ENCODE measurements at places on chromosomes 7 and 10.

- DNase-seq, result no peak
Observed at GRCh38 chr7:50181081-50181480, 88.0 kb upstream of the ZPBP start.

GRCh38 chr7:88073626-88074025 lies 139.6 kb downstream of the ADAM22 start:
- DNase-seq, result no peak

DNA sequence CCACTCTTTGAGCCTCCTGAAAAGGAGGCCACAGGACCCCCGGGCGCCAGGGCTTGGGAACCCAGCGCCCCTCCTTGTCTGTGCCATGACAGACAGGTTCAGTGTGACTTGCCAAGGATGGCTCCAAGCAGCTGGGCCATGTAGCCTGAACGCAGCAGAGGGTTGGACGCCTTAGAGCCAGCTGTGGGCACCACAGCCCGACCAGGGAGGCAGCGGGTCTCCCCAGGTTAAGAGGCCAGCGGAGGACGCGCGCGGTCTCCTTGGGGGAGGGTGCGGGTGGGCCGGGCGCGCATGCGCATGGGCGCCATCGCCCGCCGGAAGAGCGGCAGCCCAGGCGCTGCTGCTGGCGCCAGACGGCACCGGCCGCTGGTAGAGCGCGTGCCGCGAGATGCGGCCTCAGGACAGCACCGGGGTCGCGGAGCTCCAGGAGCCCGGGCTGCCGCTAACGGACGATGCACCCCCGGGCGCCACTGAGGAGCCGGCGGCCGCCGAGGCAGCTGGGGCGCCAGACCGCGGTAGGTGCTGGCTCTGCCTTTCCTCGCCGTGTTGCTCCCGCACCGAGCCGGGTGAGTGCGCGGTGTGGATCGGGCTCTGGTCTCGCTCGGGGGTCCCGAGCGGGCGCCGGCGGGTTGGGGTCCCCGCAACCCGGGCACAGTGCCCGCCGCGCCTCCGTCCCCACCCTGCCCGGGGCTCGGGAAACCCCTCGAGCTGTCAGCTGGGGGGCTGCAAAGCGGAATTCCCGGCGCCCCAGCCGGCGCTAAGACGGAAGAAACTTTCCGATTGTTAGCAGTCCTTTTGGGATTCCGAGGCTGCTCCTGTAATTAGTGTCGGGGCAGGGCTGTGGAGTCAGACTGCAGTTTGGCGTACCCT lies at the start of gene SLC35G1:
SLC35G1 (plus strand) TSS at position 333 of the 870 bp plus-strand sequence; CDS start at position 389, 56 bp downstream.
- DNase-seq, result peak; percentile 54

DNA sequence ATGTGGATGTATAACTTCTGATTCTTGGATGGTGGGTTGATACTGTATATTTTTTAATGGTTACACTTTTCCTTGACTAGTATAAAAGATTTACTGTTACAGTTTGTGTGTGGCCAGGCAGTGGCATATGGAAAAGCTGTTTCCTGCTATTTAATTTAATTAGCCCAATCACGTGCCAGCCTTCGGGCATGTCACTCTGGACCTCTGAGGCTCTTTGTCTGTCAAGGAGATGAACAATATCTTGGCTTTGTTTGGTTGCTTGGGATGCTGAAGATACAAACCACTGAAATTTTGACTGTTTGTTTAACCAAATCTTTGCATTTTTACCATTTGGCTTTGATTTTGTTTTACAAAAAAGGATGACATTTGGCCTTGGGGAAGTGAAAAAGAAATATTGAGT lies 185.0 kb downstream of the HDAC9 start:
- no peak for DNase-seq

- no peak for DNase-seq
Observed at GRCh38 chr7:26332698-26333097, 41.0 kb downstream of the SNX10 start.

- DNase-seq, result no peak
Observed at GRCh38 chr10:37476285-37476684, 350.9 kb downstream of the ANKRD30A start.

DNA sequence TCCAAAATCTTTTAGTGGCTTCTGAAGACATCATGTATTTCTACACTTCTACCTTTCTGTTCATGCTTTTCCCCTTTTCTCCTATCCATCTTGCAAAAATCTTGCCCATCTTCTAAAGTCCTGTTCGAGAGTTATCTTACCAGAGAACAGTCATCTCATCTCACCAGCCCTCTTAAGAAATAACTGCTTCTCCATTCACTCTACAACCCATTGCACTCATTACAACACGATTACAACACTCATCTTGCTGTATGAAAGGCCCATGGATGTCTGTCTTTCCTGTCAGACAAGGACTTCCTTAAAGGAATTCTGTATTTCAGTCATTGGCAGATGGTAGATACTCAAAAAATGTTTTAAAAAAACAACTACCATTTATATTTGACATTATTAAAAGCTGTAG lies 30.8 kb downstream of the ZNF438 start:
- DNase-seq, result no peak

GRCh38 chr10:1294748-1295147 lies 238.6 kb downstream of the WDR37 start:
- DNase-seq, result no peak

DNA sequence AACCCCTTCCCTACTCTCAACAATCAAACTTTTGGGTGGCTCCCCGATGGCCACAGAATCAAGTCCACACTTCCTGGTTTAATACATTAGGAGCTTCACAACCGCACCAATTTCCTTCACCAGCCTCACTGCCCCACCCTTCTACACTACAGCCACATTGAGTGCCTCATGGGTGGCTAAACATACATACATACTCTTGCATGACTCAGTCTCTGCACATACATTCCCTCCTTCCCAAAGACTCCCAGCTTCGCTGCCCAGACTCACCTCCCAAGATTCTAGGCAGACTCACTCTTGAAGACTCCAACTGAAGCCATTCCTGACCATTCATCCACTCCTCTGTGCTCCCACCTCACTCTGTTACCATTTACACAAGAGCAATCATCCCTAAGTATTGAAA lies 15.9 kb downstream of the VPS41 start:
- peak; percentile 62 for DNase-seq

DNA sequence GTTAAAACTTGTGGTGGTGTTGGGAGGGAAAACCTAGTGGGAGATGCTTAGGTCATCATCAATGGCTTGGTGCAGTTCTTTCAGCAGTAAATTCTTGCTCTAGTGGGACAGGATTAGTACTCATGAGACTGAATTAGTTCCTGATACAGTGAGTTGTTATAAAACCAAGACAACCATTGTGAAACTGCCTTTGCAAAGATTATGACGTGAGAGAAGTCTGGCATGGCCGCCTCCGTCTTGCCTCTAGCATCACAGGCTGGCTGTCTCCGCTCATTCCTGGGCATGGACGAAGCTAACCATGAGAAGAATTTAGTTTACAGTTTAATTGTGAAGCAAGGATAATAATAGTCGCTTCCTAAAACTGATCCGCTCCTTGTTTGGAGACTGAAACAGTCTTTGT lies 186.4 kb downstream of the KIF20B start:
- DNase-seq, result no peak

- DNase-seq, result peak; percentile 93
Observed at GRCh38 chr10:113958631-113959382, 84.9 kb upstream of the ADRB1 start.

DNA sequence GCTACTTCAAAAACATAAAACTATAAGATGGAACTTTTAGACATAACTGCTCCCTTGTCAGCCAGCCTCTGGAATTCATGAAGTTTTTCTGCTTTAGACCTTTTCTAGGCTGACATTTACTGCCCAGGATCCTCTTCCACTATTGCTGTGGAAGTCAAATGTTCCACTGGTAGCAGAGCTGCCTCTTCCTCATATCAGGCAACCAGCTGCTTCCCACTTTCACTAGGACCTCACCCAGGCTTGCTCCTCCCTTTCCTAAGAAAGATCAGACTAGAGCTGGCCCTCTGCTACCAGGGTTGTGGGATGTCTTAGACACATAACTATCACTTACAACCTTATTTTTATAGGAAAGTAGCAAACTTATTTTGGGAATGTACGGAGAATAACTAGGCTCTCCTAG lies 121.5 kb downstream of the CTTNBP2 start:
- DNase-seq, result no peak

- DNase-seq, result no peak
Observed at GRCh38 chr10:3829156-3830050, 44.4 kb upstream of the KLF6 start.

DNA sequence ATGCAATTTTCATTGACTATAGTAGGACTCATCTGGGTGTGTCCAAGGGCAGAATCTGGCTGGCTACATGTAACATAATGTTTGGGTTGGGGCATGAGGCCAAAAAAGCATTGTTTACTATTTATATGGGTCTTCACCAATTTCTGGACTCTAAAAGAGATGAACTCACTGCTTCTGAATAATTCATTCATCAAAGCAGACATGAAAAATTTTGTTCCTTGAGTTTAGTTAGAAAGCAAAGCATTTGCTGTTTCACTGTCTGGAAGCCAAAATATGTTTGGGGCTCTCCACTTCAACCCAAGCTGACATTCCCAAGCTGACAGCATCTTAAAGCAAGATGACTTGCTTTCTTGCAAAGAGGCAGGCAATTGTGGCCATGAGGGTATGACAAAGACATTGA lies 670.6 kb downstream of the SUGCT start:
- no peak for DNase-seq

DNA sequence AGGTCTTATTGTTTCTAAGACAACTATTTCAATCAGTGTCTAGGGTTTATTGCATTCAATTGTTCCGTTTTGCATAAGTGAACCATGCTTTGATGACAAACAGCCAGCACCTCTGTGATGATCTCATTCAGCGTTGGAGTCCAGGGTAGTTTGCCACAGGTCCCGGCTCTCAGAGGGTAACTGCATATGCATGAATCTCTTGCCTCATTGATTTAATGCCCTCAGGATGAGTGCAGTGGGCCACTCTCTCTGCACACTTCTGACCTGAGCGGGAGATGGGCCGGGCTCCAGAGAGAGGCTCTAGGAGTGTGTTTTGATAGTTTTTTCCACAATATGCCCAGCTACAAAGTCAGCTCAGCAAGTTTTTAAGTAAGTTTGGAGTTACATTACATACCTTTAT lies 83.9 kb downstream of the HECW1 start:
- DNase-seq, result no peak

DNA sequence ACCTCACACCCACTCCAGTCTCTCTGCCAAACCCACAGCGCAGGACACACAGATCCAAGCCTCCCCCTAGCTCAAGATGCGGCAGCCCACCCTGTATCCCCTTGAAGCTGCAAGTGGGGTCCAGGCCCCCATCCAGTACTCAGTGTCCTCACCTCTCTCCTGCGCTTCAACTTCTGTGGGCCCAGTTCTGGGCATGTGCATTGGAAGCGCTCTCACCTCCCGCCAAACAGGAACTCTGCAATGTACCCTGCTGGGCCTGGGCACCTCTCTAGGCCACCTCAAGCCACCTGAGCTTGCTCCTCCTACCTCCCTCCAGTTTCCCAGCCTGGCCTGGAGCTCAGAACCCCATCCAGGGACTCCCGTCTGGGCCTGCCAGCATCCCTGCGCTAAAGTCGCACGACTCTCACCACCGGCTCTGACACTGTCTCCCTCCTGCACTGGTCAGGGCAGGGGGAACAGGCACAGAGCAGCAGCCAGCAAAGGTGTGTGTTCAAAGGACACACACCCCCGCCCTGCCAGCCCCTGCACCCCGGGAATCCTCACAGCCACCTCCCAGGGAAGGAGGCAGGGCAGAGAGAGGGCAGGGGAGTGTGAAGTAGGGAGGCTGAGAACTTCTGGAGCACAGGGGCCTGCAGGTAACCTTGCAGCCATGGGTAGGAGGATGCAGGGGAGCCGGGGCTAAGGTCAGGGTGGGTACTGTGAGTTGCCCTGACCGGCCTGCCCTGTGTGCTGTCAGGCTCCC lies 51.7 kb upstream of the MSMB start:
- DNase-seq, result no peak

DNA sequence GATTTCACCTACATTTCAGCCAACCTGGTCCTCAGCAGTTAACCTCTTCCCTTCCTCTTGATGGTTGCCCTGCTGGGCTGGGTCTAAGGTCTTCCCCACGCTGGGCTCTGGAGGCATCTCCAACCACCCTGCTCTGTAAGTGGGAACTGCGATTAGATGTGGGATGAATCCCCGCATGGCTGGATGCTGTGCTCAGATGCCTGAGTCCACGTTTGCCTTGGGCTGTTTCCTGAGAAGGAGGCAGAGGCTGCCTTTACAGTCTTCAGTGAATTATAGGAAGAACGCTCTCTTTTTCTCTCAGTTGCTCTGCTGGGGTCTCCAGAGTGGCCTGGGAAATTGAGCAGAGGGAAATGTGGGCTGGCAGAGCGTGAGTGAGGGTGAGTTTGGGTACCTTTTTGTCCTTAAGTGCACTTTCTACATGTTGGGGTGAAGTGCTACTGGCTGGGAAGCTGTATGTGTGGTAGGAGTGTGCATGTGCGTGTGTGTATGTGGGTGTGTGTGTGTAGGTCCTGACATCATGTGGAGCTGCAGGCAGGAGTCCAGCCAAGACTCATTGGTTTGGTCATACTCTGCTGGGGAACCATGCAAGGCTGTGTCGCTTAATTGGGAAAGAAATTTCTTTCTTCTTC lies 1.5 kb downstream of the GIMAP8 start:
- DNase-seq, result no peak

GRCh38 chr7:29851487-29851886 lies 45.2 kb downstream of the WIPF3 start:
- no peak for DNase-seq

DNA sequence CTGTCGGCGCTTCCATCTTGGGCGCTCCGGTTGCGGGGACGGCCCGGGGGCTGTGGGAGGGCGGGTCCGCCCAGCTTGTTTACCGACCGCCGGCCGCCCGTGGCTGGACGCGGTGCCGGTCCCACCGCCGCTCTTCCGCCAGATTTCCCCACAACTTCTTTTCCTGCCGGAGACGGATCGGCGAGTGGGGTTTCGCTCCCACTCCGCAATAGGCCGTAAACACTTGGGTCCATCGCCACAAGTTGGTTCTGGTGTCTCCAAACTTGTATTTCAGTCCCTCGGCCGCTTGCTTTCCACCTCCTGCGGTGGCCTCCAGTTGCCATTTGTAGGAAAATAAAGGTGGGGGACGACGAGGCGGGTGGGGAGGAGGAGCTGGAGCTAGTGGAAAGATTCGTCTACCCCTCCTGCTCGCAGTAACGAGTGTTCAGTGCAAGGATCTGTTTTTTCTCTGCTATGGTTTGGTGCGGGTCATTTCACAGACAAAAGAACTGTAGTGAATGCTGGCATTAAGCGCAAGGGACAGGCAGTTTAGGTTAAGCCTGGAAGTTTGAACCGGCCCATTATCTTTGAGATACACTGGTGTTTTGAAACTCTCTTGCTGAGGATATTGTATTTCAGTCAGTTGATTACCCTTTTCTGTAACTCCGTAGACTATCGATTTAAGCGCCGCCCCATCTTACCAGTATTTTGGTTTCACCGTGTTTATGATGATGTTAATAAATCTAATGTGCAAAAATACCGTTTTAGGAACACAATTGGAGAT lies 24.3 kb upstream of the ZRANB1 start:
- peak; percentile 33 for DNase-seq

- DNase-seq, result no peak
Observed at GRCh38 chr7:113143486-113144257, 25.3 kb upstream of the SMIM30 start.
